ENCODE measurements at places on chromosomes 1 and 21. TPM values are rescaled to one million over a fixed set of nuclear protein-coding genes. Genes with fewer than 3 reads are reported as not detected.

OPRD1 gene
- 0.02 TPM for total RNA-seq

DCDC2B gene
- total RNA-seq = not detected

- peak; percentile 75 for DNase-seq
Measured at GRCh38 chr1:207910591-207911354, at the start of gene CD34. CD34 (minus strand) TSS chr1:207911125; CDS start chr1:207911080, 45 bp downstream.

DNA sequence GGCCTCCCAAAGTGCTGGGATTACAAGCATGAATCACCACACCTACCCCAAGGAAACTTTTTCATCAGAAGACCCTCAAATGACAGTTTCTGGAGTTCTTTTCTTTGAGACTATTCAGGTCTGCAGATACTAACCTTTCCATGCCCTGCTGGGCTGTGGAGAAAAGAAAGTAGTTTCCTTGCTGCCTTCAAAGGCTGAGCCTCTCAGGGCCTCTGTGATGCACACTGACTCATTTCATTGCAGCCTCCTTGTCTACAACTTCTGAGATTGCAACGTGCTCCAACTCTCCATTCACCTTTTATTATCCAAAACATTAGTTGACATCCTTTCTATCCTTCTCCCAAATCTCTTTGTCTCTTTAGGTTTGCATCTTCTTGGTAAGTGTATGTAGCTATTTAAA lies 8.8 kb upstream of the SAMSN1 start:
- no peak for DNase-seq

GRCh38 chr1:25072461-25072860 lies 142.4 kb upstream of the RUNX3 start:
- DNase-seq = no peak

All from psoas muscle (tissue), 8 donors.